A549 treated with ZK216348 at 1 μM for 4 hours (cell line): ENCODE measurements at places on chromosomes 13 and 19. TPM values are rescaled to one million over a fixed set of nuclear protein-coding genes. Genes with fewer than 3 reads are reported as not detected.

The RNF113B gene
- total RNA-seq, result not detected in 5 replicates

The CEACAM8 gene
- total RNA-seq, result not detected in 5 replicates

The ZFP14 gene
- total RNA-seq, result 2.1 to 2.9 TPM (median 2.5 TPM) in 5 replicates

The RDH8 gene
- total RNA-seq, result 0.31 to 0.40 TPM (median 0.36 TPM) in 4 of 5 replicates, not detected in the other

The APOC1 gene
- total RNA-seq, result 106 to 124 TPM (median 109 TPM) in 5 replicates

The GIPR gene
- total RNA-seq, result 1.3 to 4.0 TPM (median 2.7 TPM) in 5 replicates

The SYCN gene
- total RNA-seq, result not detected in 5 replicates

The ELSPBP1 gene
- not detected in 5 replicates for total RNA-seq

The LGALS4 gene
- 0.48 to 1.7 TPM (median 1.2 TPM) in 5 replicates for total RNA-seq

The FGF9 gene
- 0.07 TPM in 1 of 5 replicates, not detected in the others for total RNA-seq

The SEMA6B gene
- 4.3 to 6.9 TPM (median 6.2 TPM) in 5 replicates for total RNA-seq

The CIC gene
- 26.5 to 63.0 TPM (median 56.8 TPM) in 5 replicates for total RNA-seq

The PEX11G gene
- 1.6 to 2.7 TPM (median 2.1 TPM) in 5 replicates for total RNA-seq
